ENCODE measurements at places on chromosomes 2 and 18.

GRCh38 chr18:47772374-47773248 lies 157.8 kb downstream of the SMAD2 start:
- DNase-seq, result peak; percentile 20

DNA sequence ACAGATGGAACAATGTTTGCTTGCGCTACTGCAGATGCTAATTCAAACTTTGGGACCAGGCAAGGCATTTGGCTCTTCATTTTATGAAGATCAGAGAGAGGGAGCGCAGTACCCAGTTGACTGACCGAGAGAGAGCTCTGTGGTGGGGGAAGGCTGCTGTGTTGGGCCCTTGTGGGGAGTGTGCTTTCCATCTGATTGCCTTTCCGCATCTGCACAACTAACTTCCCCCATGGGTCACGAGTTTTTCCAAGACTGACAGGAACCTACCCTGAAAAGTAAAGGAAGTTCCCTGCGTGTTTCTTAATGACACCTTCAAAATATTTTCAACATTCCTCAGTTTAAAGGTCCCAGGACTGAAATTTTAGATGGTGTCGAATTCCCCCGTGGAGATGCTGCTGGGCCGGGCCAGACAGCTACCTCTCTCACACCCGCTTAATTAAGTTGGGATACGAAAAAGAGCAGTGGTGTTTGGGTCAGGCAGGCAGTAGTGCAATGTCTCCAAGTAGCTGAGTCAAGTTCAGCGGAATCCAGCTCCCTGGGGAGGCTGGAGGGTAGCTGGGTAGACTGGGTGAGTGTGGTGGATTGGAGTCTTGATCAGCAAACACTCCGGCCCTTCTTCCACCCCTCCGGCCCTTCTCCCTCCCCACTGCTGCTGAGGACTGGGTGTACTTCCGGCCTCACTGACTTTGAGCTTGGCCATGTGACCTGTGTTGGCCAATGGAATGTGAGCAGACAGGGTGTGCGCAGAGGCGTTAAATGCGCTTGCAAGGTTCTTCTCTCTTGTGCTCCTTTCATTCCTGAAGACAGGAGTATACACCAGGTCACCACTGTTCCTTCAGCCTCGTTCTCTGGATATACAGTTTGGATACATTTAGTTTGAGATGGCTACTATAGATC lies 2.3 kb upstream of the ARHGAP25 start:
- no peak for DNase-seq

DNA sequence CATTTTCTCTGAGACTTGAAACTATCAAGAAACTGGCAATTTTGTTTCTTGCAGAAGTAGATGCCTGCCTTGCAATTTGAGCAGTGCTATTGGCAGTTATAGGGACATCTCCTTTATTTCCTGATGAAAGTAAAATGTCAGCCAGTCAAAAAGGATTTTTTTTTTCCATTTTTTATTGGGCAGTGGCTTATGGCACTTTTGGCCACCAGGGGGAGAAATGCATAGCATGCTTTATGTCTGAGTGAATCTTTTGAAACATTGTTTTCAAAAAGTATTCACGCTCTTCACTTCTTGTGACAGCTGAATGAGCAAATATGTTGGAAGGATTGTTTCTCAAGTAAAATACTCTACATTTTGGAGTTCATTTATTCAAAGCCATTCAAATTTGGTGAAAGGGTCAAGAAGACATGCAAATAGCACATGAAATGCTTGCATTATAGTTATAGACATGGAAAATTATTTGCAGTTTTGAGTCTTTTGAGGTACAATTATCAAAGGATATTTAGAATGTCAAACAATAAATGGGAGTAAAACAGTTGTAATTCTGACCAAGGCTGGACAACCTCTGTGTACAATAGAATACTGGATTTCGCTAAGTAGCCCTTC lies 491.0 kb downstream of the CDH2 start:
- no peak for DNase-seq

GRCh38 chr2:83251321-83251872 lies 1207.7 kb downstream of the SUCLG1 start:
- no peak for DNase-seq

GRCh38 chr2:162422894-162423293 lies 79.0 kb downstream of the GCA start:
- DNase-seq, result no peak

GRCh38 chr2:108958002-108958401 lies 31.0 kb downstream of the EDAR start:
- no peak for DNase-seq

DNA sequence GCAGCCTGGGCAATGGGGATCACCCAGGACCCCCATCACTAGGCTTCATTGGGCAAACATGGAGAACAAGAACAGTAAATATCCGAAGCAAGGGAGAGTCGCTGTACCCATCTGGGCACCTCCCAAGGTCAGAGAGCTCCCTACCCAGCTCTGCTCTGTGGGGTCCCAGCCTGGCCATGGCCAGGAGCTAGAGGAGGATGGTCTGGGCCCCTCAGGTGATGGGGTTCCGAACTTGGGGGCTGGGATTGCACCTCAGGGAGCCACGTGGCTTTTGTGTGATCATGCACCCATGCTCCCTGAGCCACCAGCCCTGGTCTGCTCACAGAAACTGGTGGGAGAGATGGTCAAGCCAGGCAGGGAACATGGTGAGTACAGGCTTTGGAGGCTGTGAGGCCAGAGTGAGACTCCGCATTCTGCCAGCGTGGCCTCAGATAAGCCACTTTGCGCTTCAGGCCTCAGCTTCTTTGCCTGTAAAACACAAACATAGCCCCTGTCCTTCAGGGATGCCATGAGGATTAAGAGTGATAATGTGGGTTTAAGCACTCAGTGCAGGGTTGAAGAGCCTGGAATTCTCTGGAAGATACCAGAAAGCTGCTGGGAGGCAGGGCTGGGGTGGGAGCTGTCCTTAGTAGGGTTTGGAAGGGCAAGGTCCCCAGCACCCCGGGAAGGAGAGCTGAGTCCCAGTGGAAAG lies 3.0 kb upstream of the NMUR1 start:
- no peak for DNase-seq

DNA sequence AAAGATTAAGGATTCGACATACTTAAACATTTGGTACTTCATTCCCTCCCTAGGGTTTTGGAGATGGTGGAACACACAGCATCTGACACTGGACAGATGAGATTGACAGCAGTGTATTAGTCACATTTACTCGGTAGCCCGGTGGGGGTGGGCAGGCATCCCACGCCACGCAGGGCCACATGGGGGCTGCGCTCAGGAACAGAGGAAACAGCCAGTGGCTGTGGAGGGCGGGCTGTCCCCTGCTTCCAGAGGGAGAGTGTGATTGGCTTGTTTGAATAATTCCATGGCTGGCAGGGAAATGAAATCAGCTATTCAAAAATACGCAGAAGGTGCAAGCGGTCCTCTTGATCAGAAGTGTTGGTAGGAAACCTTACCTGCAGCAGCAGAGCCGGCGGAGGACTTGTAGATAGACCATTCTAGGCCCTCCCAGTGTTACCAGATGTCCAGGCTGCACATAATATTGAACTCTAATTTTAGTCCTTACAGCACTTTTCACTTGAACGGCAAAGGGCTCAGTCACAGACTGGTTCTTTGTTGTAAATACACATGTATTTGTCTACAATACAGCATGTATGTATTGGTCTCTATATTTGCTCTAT lies 18.5 kb upstream of the SP140L start:
- no peak for DNase-seq

- no peak for DNase-seq
Observed at GRCh38 chr2:129778584-129778877, 200.9 kb upstream of the RAB6C start.

DNA sequence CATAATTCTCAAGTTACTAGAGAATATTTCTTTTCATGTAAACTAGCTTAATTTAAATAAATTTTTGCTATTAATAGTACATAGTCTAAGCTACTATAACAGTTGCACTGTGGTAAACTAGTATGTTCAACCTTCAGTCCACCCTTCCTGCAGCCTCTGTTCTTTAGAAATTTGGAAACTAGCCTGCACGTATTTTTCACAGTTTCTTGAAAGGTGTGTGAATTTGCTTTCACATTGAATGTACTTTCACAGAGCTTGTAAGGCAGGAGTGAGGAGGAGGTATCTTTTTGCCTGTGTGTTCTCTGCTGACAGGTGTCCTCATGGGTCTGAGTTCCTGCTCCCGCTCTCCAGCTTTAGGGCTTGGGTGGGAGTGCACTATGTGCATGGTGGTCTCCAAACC lies 117.5 kb downstream of the ATP9B start:
- DNase-seq, result no peak

- no peak for DNase-seq
Observed at GRCh38 chr2:213353419-213353818, 69.2 kb downstream of the SPAG16 start.

GRCh38 chr2:228771315-228771714 lies 499.8 kb downstream of the PID1 start:
- DNase-seq, result no peak

GRCh38 chr2:170969030-170969429 lies 40.0 kb downstream of the GORASP2 start:
- no peak for DNase-seq

DNA sequence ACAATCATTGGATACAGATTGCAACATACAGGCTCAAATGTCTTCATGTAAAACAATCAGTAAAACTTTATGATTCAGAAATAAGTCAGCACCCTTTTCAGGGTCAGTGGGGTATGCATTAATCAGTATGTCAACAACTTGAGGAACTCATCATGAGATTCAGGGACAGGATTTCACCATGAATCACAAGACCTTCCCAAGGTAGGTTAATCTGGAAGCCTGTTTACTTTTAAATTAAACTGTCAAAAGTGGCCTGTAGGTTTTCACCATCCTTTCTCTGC lies 104.8 kb downstream of the SP100 start:
- no peak for DNase-seq

DNA sequence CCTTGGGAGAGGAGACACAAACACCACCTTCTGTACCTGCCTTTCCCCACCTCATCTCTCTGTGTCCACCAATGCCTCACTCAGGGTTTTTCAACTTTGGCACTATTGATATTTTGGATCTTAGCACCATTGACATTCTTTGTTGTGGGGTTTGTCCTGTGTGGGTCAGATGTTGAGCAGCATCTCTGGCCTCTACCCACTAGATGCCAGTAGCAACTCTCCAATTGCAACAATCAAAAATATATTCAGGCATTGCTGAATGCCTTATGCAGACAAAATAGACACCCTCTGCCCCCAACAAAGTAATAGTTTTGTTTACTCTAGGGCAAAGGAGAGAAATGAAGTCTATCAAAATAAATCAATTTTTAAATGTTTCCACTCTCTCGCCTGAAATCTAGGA lies 1384.3 kb upstream of the NXPH2 start:
- DNase-seq, result no peak

DNA sequence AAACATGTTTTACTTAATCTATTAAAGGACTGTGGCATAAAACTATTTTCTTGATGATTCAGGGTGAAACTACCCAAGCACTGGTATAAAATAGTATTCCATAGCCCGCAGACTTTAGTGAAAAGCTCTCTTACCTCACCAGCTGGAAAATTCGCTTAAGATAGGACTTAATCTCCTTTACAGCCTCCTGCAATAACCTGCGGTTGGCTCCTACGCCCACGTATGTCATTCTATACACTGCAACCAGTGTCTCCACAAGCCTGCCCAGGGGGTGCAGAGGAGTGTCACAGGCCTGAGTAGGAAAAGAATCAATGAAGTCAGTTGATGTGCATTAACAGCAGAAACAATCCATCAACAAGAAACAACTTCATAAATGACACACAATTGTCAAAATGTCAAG lies 11.3 kb upstream of the MPP4 start:
- no peak for DNase-seq

- no peak for DNase-seq
Observed at GRCh38 chr2:215711471-215712034, 275.7 kb upstream of the FN1 start.
